ENCODE measurements at places on chromosomes 1 and 21. TPM values are rescaled to one million over a fixed set of nuclear protein-coding genes. Genes with fewer than 3 reads are reported as not detected.

DNA sequence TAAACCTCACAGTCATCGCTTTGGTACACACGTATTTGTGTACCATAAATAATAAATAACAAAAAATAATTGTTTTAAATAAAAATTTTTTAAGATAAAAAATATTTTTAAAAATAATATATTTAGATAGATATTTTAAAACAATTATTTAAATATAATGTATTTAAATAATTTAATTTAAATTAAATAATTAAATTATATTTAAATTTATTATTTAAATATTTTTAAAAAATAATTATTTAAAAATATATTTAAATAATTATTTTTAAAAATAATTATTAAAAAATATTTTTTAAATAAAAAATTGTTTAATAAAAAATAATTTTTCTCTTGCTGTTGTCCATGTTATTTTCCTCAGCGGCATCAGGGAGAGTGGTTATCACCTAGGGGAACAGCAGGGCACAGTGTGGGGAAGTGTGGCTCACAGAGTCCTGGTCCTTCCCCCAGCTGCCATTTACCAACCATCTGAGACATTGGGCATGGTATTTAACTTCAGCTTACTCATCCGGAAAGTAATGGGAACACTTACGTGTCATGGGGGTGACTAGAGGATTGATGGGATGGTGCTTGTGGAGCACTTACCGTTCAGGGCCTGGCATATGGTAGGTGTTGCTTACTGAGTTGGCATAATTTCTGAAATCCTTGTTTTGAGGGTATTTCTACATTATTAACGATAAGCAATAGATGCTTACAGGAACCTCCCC is 92.9 kb upstream of the TSPAN2 start:
- DNase-seq, result no peak

The PTAFR gene
- under 0.01 TPM for total RNA-seq

The AKR7A3 gene
- 0.33 TPM for total RNA-seq

- DNase-seq, result no peak
These were observed 12.6 kb upstream of the EPS8L3 start for GRCh38 chr1:109776206-109776835.

- no peak for DNase-seq
These were observed 26.6 kb downstream of the DHRS3 start for GRCh38 chr1:12591267-12591938.

The ATXN7L2 gene
- 1.5 TPM for total RNA-seq

- peak; percentile 27 for DNase-seq
These were observed 40.2 kb upstream of the IL10 start for GRCh38 chr1:206812471-206812870.

The CTTNBP2NL gene
- 11.0 TPM for total RNA-seq

DNA sequence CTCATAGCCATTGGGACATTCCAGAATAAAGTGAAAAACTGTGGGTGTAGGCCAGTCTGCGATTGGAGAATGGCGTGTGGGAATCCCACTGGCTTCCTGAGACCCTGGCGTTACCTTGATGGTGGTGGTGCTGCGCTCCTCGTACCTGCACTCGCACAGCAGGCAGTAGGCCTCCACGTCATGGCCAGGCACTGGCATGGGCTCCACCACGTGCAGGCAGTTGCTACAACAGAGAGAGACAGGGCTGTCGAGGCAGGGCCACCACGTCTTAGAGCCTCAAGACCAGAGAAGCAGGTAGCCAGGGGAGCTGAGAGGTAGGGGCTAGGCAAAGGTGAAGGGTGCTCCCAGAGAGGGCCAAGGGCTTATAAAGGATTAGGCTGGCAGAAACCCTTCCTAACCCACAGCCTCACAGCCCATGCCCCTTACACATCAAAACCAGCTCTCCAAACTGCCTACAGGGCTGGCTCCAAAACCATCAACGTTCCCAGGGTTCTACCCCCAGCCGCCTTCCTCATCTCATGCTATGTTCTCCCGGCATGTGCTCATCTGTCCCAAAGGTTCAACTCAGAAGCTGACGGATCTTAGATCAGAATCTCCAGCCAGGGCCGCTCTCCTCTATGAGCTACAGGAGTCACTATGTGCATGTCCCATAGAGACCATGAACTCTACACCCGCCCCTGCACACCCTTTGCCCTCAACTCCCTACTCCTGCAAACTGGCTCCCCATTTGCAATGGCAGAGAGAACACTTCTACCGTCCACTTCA is 7.5 kb downstream of the TMEM9 start:
- DNase-seq, result no peak

DNA sequence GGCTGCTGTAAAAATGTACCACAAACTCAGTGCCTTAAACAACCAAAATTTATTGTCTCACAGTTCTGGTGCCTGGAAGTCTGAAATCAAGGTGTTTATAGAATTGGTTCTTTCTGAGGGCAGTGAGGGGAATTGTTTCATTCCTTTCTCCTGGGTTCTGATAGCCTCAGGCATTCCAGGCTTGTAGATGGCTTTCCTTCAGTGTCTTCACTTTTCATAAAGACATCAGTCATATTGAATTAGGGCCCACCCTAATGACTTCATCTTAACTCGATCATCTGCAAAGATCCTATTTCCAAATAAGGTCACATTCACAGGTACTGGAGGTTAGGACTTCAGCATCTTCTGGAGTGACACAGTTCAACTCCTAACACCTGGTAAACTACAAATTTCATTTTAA is 15.0 kb downstream of the CDKN2C start:
- no peak for DNase-seq

The TCHHL1 gene
- total RNA-seq, result not detected

The SOX13 gene
- 1.5 TPM for total RNA-seq

The SPRR2F gene
- not detected for total RNA-seq

- DNase-seq, result no peak
These were observed 64.1 kb downstream of the DNTTIP2 start for GRCh38 chr1:93814795-93815340.

The CD52 gene
- not detected for total RNA-seq

DNA sequence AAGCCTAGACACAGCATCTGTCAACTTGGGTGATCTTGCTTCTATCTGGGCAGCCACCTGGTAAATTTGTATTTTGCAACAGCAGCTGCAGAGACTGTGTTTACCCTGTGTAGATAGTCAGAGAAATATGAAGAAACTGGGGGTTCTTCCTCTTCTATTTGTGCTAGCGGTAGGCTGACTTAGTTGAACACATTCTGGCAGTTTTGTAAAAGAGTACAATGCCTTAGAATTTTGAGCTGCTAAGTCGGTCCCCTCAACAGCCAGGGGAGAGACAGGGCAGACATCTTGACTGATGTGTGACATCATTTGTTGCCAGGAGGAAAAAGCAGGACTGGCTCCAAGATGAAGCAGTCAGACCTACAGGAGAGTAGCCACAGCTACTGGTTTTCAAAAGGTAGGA is 53.7 kb downstream of the KCNJ6 start:
- peak; percentile 54 for DNase-seq

DNA sequence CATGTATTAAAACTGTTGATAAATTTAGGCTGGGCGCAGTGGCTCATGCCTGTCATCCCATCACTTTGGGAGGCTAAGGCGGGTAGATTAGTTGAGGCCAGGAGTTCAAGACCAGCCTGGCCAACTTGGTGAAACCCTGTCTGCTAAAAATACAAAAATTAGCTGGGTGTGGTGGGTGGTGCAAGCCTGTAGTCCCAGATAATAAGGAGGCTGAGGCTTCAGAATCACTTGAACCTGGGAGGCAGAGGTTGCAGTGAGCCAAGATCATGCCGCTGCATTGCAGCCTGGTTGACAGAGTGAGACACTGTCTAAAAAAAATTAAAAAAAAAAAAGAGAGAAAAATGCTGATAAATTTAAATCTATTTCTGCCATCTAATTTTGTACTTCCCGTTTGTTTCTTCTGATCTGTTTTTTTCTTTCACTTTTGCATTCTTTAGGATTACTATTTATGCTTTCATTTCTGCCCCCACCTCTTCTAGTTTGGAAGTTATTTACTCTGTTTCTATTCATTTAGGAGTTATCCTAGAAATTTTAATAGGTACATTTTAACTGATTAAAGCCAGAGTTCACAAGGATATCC is 3.2 kb upstream of the DENND1B start:
- no peak for DNase-seq

- DNase-seq, result no peak
These were observed 2.3 kb upstream of the EFCAB14 start for GRCh38 chr1:46721204-46721603.

The C1orf141 gene
- not detected for total RNA-seq

The TAS1R1 gene
- total RNA-seq, result under 0.01 TPM

- DNase-seq, result no peak
These were observed 28.3 kb downstream of the NCMAP start for GRCh38 chr1:24584171-24584647.

- DNase-seq, result no peak
These were observed 19.9 kb upstream of the FOXO6 start for GRCh38 chr1:41341365-41341683.

The ZNF697 gene
- total RNA-seq, result 22.3 TPM

DNA sequence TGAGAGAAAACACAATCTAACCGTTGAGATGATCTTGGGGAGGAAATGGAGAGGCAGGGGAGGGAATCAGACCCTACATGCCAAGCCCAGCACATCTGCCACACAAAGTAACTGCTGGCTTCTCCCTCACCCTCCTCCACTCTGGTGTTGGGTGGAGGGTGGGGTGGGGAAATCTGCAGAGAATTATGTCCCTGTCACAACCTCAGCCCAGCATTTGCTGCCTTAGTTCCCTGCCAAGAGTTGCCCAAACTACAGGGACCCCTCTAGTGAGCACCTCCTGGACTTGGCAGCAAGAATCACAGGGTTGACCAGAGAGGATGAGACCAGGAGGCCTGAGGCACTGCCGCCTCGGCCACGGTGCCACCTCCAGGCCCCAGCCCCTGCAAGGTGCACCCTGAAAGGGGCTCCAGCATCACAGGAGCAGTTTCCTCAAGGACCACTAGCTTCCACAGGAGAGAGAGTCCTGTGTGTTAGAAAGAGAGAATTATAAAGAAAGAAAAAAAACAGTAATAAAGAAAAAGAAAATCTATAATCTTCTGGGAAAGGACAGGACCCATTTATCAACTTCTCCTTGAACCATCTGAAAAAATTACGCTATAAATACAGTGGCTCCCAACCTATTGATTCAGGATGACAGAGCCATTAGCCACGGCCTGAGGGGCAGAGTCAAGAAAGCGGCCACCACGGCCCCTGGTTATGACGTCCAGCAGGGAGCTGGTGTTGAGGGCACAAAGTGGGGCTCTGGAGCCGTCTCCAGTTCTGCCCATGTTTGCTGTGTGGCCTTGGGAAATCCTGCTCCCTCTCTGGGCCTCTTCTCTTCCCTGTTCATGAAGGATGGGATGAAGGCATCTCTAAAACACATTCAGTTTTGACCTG is 451.7 kb downstream of the MATN1 start:
- no peak for DNase-seq

- no peak for DNase-seq
These were observed 18.2 kb downstream of the SLC6A9 start for GRCh38 chr1:44012941-44013609.

DNA sequence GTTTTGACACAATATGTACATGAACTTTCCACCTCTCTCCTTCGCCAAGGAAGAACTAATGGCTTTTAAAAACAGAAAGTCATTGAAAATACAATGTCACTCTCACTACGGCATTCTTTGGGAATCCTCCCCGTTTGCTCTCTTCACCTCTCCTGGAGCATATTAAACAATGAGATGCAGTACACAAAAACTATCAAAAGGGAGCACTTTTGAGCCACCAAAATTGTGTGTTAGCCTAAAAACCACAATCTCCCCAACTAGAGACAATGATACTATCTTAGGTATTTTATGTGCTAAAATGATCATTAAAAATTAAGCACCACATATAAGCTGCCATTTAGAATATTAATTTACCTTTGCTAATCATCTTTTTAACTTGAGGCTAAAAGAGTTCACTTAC is 425.5 kb downstream of the KCTD3 start:
- no peak for DNase-seq
